ENCODE measurements at places on chromosomes 2 and 18. TPM values are rescaled to one million over a fixed set of nuclear protein-coding genes. Genes with fewer than 3 reads are reported as not detected.

Gene GCKR
- total RNA-seq = 1.2 TPM

- peaks cover 44% of the 10 kb centered on the region for H3K36me3 ChIP-seq
- DNase-seq = no peak
- H3K4me1 ChIP-seq = no peaks in the 10 kb centered on the region
- H3K4me3 ChIP-seq = no peak overlapping the region
- no peaks in the 10 kb centered on the region for H3K27me3 ChIP-seq
These were observed 34.5 kb downstream of the TTLL4 start for GRCh38 chr2:218745160-218745558.

DNA sequence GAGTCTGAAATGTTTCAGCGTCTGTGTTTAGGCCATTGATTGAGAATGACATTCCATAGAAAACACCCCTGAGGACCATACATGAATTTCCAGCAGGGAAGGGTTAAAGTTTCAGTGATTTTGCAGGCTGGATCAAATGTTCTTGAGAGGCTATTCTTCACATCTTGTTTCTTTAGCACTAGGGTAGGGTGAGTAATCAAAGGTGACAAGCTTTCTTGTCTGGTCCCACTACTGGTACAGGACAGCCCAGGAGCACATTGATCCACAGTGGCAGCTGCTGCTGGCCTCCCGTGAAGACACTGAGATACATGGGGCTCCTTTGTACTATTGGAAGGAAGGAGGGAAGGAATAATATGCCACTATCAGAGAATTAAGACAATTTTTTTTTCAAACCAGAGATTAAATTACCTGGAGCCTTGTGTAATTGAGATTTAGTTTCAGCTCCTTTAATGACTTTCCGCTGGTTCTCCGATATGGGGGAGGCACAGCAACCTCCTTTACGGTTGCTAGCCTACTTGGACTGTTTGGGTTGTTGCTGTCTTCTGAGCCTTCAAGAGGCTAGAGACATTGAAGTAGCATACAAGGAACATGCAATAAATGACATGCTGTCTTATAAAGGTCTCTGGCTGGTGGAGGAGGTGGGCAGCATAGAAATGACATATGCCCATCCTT, 368.9 kb downstream of the SOX11 start:
- H3K4me1 ChIP-seq = no peaks in the 10 kb centered on the region
- H3K4me3 ChIP-seq = no peak overlapping the region
- no peaks in the 10 kb centered on the region for H3K27me3 ChIP-seq

Gene C1QL2
- total RNA-seq = not detected
